ENCODE measurements at places on chromosomes 12 and 14. TPM values are rescaled to one million over a fixed set of nuclear protein-coding genes. Genes with fewer than 3 reads are reported as not detected.

GRCh38 chr14:80358112-80358511 lies 146.8 kb upstream of the DIO2 start:
- no peak for DNase-seq

GRCh38 chr12:75720812-75721641 lies 209.6 kb upstream of the KRR1 start:
- no peak for DNase-seq

GRCh38 chr14:87014856-87015255 lies 978.1 kb downstream of the GALC start:
- no peak for DNase-seq

GRCh38 chr12:122138181-122138580 lies 35.8 kb downstream of the IL31 start:
- no peak for DNase-seq

GRCh38 chr12:93616584-93617101 lies 44.2 kb downstream of the SOCS2 start:
- peak; percentile 80 for DNase-seq

DNA sequence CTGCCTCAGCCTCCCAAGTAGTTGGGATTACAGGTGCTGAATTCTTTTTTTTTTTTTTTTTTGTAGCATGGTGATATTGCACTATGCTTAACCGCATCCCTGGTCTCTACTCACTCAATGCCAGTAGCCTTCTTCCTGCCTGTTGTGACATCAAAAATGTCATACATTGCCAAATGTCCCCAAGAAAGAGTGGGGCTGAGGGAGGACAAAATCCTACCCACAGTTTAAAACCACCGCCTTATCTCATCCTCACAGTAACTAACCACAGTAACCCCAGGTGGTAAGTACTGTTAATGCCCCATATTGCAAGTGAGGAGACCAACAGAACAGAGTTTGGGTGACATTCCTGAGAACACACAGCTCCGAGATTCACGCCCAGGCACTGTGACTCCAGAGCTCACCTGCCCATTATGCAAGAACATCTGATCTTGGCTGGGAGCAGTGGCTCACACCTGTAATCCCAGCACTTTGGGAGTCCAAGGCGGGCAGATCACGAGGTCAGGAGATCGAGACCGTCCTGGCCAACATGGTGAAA lies 19.6 kb downstream of the MORN3 start:
- no peak for DNase-seq

DNA sequence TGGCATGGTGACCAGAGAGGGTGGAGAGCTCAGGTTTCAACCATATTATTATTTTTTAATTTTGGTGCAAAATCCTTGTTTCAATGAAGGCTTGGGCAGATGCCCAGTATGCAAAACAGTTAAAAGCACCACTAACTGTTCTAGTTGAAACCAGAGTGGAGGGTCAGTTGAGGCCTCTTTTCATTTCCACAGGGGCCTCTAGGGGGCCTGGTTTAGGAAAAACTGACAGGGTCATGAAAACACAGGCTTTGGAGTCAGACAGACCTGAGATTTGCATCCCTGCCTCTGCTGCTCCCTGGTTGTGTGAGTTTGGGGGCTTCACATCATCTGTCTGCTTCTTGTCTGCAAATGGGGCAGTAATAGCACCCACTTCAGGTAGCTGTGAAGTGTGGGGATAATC lies 3.3 kb upstream of the RPH3A start:
- no peak for DNase-seq

DNA sequence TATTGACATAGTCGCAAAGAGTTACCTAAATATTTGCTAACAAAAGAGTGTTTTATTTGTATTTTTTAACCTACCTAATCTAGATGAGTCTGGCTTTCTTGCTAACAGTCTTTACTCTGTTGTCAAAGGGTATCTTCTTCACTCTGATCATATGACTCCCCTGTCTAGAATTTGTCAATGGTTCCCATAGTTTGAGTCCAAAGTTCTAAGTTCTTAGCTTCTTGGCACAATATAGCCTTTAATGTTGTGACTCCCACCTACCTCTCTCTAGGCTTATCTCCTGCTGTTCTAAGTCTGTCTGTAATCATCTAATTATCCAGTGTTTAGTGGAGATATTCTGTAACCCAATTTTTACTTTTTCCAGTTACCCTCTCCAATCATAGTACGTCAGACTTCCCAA lies 104.3 kb upstream of the PDE3A start:
- no peak for DNase-seq

- DNase-seq: no peak
These were observed 84.0 kb downstream of the PRMT8 start for GRCh38 chr12:3574986-3575385.

DNA sequence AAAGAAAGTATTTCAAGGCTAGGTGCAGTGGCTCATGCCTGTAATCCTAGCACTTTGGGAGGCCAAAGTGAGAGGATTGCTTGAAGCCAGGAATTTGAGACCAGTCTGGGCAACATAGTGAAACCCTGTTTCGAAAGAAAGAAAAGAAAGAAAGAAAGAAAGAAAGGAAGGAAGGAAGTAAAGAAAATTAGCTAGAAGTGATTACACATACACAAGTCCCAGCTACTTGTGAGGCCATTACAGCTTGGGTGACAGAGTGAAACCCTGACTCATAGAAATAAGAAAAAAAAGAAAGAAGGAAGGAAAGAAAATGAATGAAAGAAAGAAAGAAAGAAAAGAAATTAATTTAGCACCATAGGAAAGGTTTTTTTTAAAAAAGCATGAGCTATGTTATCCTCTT lies 33.3 kb upstream of the PPP1CC start:
- no peak for DNase-seq

GRCh38 chr14:33480887-33481184 lies 470.0 kb downstream of the EGLN3 start:
- DNase-seq: no peak

DNA sequence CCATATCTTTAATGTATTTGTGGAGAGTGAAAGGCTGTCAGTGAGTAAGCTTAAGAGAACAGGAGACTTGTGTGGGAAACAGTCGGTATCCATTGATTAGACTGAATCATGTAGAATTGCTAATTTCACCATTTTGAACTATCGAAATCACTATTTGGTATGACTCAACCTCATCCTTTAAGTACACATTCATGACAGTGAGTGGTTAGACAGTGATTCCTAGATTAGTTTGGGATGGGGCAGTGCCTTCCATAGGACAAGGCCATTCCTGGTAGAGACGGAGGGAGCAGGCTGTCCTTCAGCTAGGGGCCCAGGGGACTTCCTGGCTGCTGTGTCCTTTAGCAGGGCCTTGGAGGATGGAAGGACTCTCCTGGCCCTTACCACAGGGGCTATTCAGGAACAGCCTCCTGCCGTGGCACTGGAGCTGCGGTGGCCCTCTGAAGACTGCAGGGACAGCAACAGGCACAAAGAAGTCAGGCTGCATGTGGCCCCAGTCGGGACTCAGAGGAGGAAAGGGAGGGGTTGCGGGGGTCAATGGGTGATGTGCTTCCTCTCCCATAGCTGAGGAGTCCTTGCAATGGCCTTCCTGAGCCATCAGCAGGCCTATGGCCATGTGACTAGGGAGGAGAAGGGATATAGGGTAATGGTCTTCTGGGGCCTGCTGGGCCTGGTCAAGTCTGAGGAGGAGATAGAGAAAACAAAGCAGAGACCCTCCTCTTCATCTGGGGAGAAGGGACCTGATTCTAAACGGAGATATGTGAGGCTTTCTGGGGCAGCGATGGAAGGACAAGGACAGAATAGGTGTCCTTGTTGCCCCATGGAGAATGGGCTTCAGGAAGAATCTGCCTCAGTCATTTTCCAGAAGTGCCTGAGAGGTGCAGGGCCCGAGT lies 11.2 kb downstream of the SERPINA1 start:
- DNase-seq: no peak

GRCh38 chr12:111006621-111007020 lies 86.2 kb upstream of the MYL2 start:
- DNase-seq: no peak

DNA sequence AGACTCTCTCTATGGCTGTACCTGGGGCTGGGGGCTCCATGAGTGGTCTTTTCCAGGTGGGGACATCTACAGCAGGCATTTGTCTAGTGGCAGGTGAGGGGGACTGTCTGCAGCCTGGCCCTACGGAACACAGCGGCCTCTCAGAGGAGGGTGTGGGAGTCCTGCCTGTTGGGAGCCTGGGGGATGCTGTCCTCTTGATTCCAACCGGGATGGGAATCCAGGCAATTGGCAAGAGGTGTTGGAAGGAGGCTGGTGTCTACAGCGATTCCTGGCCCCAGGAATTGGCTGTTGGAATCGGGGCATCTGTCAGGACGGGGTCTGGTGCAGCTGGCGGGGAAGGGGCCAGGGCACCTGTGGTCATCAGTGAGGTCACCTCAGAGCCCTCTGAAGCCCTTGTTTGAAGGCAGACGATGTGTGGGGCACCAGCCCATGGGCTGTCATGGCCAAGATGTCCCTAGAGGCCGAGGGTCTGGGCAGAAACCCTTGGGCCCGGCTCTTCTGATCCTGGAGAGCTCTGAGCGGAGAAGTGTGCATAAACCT lies 386.3 kb downstream of the TMEM121 start:
- no peak for DNase-seq

GRCh38 chr14:67423424-67423823 lies 11.5 kb upstream of the PLEK2 start:
- DNase-seq: no peak

The CD69 gene
- 3.7 TPM for total RNA-seq

The MSRB3 gene
- total RNA-seq: 17.8 TPM

The FAM90A1 gene
- total RNA-seq: 0.63 TPM

The TMTC2 gene
- 7.6 TPM for total RNA-seq

The SERPINA12 gene
- not detected for total RNA-seq

The SMAGP gene
- 15.7 TPM for total RNA-seq

The LTBP2 gene
- 81.5 TPM for total RNA-seq

The HVCN1 gene
- 2.1 TPM for total RNA-seq

The TEX52 gene
- not detected for total RNA-seq

The POTEG gene
- total RNA-seq: not detected

The LTB4R gene
- total RNA-seq: 4.7 TPM

The COCH gene
- total RNA-seq: 18.8 TPM

The KLRC4 gene
- not detected for total RNA-seq

The COX14 gene
- total RNA-seq: 53.7 TPM

The PTGER2 gene
- 0.46 TPM for total RNA-seq

The IGFBP6 gene
- total RNA-seq: 21.4 TPM

The CLEC14A gene
- total RNA-seq: 0.58 TPM

The P2RX7 gene
- 0.96 TPM for total RNA-seq

The MON2 gene
- 17.9 TPM for total RNA-seq

The TAS2R19 gene
- not detected for total RNA-seq

All from kidney epithelial cell (primary cell).